ENCODE measurements at places on chromosomes 11 and 22.
A peak's percentile ranks its signal among the peaks of the same experiment; 100 is the strongest.

- DNase-seq: no peak
Observed at GRCh38 chr11:11237070-11237832, 115.8 kb downstream of the CSNK2A3 start.

DNA sequence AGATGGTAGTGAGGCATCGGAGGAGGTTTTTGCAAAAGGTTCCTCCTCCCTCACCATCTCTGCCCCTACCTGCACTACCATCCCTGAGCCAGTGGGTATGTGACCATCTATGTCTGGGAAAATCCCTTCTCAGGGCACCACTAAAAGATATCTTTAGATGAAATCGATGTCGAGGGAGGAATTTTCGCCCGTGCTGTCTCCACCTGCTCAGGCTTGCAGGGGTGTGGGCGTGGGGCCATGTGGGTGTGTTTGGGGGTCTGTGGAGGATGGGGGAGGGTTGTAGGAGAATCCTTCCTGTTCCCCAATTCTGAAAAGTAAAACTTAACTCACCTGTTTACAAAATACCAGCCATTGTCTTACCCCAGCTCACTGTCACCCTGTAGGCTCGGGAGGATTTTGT lies 12.4 kb downstream of the MPPED1 start:
- no peak for DNase-seq

- no peak for DNase-seq
Observed at GRCh38 chr22:37633089-37633624, 6.3 kb upstream of the SH3BP1 start.

DNA sequence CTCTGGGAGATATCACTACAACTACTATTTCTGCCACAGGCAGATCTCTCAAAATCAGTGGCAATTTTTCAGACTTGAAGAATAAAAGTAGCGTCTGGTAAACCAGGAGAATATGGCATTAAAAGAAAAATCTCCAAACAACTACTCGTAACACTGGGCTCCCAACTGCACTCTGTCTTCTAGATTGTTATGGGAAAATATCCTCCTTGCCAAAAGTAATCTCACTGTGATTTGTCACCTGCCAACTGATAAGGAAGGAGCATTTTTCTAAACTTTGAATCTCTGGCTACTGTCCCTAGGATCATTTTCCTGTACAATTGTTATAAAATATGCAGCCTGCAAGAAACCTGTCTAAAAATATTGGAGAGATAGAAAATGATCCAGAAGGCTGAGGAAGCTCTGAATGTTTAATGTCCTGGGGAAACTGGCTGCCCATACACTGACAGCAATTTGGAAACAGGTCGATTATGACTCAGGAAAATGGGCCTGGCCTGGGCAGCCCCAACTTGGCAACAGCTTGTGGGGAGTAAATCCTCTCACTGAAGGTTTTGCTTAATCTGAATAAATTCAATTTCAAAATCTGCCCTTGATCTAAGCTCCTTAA lies 90.5 kb upstream of the DBX1 start:
- no peak for DNase-seq

- DNase-seq: no peak
Observed at GRCh38 chr11:72613977-72614376, 60.2 kb downstream of the PDE2A start.

DNA sequence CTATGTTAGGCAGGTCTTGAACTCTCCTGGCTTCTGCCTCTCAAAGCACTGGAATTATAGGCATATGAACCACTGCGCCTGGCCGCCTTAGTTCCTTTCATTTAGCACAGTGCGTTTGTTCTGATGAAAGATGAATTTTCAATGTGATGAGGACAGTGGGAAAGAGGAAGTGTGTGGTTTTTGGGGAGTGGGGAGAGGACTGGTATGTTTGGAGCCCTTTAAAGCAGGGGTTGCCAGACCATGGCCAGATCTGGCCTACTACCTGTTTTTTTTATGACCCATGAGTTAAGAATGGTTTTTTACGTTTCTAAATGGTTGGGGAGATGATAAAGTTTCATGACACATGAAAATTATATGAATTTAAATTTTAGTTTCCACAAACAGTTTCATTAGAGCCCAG lies 12.5 kb downstream of the ATXN10 start:
- no peak for DNase-seq

GRCh38 chr11:19826606-19827005 lies 114.0 kb downstream of the NAV2 start:
- DNase-seq: no peak

GRCh38 chr11:23765682-23766252 lies 731.1 kb upstream of the LUZP2 start:
- no peak for DNase-seq

GRCh38 chr11:13668102-13668956 lies at the start of gene FAR1:
Gene FAR1 (plus strand): TSS chr11:13668668. CDS start chr11:13694766, 26,098 bp downstream.
- peak; percentile 98 for DNase-seq

DNA sequence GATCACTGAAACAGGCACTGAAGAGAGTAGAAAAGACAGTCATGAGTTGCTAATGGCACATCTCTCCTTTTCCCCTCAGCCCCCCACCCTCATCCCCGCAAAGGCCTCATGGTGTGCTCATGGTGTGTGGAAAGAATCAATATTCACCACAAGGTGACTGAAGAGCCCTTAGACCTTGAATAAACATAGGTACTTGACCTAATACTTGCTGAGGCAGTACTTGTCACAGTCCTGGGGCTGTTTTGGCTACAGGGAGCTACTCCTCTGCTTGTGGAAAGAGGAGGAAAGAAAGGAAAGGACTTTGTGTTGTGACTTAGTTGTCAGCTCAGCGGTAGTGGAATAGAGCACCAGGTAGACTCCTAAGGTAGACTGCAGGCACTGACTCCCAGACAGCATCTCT lies 537.8 kb upstream of the CCDC179 start:
- no peak for DNase-seq

GRCh38 chr11:132278801-132279574 lies 908.6 kb downstream of the NTM start:
- DNase-seq: peak; percentile 7

DNA sequence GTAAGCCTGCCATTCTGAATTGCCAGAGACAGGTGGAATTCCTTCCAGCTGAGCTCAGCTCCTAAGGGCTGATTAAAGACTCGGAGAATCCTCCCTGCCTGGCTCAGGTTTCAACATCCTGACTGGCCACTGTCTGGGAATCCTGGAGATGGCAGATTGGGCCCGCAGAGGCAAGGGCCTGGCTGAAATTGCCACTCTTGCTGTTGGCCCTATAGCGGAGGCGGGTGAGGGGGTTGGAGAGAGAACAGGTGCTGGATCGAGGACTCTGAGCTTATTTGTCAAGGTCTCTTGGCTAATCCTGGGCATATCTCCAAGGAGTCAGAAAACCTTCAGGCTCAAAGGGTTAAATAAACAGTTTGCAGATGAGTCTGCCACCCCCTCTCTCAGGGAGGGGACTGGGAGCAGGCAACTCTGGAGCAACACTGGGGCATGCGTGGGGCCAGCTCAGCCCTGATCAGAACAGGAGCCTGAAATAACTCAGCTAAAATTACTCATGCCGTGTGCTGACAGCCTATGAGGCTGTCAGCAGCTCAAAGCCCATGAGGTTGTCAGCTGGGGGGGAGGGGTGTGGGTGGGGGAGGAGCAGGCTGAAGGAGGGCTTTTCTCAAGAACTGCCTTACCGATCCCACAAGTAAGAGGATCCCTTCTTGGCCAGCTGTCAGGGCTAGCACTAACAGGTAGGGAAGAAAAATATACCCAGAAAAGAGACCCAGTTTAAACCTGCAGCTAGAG lies 14.7 kb upstream of the MFRP start:
- no peak for DNase-seq

DNA sequence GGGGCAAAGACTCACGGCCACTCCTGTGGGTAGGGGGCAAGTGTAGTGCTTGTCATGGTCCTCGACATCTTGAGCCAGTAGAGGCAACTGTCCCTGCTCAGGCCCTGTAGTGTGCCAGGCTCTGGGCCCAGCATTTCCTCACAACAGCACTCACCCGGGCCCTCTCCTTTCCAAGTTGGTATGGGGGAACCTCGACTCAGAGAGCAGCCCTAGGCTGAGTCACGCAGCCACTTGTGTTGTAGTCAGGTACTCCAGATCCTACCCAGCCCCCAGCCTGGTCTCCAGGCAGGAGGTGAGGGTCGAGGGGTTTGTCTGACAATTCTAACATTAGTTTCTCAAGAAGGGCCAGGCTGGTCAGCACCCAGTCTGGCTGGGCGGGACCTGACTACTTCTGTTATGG lies 4.1 kb downstream of the RELT start:
- DNase-seq: no peak

DNA sequence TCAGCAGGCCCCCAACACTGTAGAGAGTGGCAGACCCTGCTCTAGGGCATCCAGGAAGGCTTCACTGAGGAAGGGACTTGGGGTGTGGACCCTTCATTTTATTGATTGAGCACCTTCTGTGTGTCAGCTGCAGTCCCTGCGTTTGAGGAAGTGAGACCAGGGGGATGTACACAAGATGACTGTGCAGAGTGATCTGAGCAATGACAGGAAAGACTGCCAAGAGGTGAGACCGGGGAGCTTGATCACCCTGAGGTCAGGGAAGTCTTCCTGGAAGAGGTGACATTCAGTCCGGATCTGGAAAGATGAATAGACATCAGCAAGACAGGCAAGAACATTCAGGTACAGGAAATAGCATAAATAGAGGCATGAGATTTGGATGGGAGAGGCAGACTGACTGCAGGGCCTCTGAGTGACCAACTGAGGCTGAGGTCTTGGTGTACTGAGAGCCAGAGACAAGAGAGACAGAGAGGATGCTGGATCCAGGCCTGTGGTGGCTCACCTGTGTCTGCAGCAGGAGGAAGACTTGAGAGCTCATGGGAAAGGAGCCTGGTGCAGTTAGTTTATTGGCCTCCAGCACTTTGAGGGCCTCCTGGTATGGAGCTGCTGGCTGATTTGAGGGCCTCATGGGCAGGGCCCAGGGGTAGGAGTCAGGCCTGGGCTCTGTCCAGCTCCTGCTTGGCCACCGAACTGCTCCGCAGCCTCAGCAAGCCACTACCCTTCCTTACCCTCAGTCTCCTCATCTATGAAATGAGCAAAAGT lies 5.2 kb downstream of the DGAT2 start:
- no peak for DNase-seq

GRCh38 chr11:120746376-120746775 lies 234.8 kb downstream of the GRIK4 start:
- no peak for DNase-seq

DNA sequence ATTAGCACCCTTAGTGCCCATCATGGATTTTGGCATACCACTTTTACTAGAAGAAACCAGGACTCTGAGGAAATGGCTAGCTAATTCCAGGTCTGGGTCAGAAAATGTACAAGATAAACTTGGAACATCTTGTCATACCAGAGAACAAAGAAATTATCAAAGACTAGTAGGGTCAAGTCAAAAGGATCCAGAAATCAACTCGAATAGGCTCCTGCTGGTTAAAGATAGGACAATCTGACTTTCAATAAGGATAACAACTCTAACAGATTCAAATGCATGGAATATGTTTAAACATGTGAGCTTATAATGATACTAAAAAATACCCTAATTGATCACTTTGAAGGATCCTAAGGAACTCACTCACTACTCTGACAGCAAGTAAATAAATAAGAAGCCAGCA lies 18.9 kb downstream of the GAB2 start:
- DNase-seq: no peak

DNA sequence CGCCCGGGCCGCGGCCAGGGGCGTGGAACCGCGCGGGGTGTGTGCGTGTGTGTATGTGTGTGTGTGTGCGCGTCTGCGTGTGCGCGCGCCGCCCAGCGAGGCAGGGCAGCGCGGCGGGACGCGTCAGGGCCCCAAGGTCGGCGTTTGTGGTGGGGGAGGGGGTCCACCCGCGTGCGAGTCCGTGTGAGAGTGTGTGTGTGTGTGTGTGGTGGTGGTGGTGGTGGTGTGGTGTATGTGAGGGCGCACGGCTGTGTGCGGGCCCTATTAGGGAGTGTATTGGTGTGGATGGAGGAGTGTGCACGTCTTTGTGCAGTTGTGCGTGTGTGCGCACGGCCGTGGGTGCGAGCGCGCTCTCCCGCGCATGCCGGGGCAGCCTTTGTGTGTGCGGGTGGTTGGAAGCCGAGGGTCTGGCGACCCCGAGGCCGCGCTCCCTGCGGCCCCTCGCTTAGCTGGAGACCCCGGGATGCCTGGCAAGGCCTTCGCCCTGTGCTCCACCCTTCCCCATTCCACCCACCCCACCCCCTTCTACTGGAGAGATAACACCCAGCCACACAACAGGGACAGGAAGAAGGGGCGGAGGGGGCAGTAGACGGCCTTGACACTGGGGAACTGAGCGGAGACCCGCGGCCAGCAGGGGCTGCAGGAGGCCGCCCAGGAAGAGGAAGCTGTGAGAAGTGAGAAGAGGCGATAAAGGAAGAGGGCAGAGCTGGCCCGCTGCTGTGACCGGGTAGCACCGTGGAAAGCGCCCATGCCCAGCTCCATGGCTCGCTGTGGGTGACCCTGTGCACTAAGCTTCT lies 528 bp upstream of the ARRB1 start:
- peak; percentile 27 for DNase-seq

GRCh38 chr11:1298695-1299492 lies 10.5 kb downstream of the TOLLIP start:
- no peak for DNase-seq

GRCh38 chr11:125441648-125442410 lies 54.2 kb downstream of the FEZ1 start:
- DNase-seq: no peak

DNA sequence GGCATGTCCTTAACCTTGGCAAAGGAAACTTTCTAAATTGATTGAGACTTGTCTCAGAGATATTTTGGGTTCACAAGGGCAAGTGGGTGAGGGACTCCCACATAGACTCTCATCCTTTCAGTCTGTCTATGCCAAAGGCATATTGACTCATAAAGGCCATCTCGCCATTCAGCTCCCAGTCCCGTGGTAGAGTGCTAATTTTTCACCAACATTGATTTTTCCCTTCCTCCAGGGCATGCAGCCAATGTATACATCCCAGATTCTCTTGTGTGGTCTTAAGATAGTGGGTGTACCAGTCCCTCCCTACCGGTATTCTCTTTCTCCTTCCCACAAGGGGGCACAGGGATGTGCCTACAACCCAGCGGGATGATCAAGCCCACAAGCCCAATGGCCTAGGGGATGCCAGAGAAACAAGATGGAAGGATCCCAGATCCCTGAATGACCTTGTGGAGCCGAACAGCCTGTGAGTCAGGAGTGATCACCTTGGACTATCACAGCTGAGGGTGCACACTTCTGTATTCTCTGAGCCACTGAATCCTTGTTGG lies 7.9 kb downstream of the C11orf96 start:
- no peak for DNase-seq

GRCh38 chr22:20966883-20967696 lies at the start of gene AIFM3:
Gene AIFM3 (plus strand): TSS chr22:20967255. CDS start chr22:20967945, 690 bp downstream.
- DNase-seq: no peak

DNA sequence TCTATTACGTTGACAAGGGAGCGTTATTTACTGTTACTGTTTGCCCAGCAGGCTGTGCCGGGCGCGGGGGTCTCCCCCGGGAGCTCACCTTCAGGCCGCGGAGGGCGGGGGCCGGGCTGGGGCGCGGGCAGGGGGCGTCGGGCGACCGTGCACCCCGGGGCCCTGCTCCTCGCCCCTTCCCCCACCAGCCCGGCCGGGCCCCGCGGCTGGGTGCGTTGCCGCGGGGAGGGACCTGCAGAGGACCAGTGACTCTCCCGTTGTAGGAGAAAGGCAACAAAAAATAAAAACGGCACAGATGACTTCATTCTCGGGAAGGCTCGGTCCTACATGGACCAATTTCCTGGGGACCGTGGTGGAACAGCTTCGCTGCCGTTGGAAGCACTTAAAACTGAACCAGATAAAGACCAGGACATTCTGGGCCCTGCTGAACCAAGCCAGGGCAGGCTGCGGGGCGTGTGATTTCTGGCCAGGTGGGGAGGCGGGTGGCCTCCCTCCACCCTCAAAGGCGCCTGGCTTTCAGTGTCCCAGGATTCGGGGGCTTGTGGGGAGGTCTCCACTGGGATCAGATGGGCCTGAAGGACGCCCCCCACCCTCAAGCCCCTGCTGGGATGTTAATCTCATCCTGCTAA lies 57.4 kb downstream of the IGLL1 start:
- no peak for DNase-seq

GRCh38 chr22:23533328-23533762 lies 46.7 kb downstream of the IGLL1 start:
- peak; percentile 14 for DNase-seq
